ENCODE measurements at places on chromosomes 2 and 18.

DNA sequence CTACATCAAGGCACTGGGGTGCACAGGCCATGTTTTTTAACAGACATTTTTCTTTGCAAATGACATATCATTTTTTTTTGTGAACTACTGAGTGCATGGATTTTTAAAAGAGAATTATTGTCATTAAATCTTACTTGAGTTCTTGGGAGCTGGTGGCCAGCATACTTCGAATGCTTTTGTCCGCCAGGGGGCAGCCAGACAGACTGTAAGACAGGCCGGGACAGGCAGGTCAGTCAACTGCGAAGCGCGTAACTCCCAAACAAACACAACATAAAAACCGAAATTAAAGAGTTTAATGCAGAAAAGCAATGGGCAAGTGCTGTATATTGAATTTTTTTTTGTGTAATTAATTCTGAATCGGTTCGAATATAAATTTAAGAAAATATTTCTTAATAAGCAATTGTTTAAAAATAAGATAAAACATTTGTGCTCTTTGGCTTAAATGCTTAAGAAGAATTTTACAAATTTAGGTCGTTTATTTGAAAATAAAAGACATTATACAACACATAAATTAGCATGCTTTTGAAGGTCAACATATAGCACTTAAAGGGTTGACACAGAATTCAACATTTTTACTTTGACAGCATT, 142.2 kb upstream of the PXDN start:
- peak; percentile 64 for DNase-seq

DNA sequence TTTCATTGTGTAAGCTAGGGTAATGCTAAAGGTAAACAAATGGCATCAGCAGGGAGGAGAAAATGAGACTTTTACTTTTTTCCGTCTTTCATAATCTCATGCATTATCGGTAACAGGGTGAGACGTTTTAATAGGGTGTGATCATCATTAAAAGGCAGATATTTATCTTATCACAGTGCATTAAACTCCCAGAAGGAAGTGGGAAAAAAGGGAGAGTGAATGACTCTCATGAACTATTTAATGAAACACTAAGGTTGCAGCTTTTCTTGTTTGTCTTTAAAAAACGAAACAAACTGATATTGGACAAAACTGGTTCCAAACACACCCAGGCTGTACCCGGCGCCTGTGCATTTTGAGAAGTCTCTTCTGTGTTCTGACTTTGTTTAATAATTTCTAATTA, 1936.8 kb upstream of the PIK3C3 start:
- no peak for DNase-seq

GRCh38 chr18:79917853-79918614, 33.4 kb downstream of the SLC66A2 start:
- no peak for DNase-seq

DNA sequence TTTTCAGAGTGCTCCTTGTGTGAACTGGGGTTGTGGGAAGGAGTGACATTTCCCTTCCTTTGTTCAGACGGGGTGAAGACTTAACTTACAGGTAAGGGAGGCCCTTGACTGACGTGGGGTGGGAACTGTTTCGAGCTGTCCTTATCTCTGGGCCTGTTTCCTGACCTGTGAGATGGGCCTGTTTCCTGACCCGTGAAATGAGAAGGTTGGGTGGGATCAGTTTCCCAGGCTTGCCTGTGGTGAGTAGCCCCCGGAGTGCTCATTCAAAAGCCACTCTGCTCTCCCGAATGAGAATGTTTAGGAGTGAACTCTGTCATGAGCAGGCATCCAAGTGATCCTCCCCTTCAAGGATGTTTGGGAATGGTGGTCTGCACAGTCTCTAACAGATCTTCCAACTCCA, 4.1 kb upstream of the LYPD6B start:
- DNase-seq, result no peak

GRCh38 chr2:106931717-106932335, 45.9 kb upstream of the ST6GAL2 start:
- no peak for DNase-seq

DNA sequence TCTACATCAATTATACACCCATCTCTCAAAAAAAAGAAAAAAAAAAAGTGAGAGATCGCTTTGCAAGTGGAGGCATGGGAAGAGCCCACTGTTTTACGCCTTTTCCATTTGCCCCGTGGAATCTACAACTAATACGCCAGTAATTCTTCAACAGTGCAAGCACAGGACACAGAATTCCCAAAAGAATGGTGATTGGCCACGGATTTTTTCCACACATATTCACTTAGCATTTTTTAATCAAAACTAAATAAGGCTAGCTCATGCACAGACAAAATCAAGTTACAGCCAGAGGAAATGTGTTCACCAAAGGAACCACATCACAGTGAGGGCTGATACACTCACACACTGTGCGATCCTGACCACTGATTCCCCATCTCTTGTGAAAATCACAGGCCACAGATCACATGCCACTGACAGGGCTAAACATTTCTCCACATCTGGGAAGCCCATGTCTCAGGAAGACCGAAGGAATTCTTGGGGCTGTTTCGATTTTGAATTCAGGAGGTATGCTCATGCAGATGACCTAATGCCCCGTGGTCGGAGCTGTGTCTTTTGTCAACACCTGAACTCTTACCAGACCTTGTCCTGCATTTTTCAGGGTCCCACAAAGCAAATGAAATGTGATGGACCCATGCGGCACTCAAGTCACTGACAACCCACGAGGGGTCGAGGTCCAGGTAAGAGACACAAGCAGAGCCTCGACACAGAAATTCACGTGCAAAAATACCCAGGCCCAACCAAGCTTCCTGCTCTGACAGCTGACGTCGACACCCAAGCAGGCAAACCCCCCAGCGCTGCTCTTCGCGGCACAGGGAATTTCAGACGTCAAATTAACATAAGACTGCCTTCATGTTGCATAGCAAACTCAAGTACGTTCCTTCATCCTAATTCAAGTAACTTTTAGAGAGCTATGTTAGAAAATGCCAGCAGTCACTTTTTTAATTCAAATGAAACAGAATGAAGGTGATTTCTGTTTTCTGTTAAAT, 69.6 kb downstream of the ZNF516 start:
- no peak for DNase-seq

DNA sequence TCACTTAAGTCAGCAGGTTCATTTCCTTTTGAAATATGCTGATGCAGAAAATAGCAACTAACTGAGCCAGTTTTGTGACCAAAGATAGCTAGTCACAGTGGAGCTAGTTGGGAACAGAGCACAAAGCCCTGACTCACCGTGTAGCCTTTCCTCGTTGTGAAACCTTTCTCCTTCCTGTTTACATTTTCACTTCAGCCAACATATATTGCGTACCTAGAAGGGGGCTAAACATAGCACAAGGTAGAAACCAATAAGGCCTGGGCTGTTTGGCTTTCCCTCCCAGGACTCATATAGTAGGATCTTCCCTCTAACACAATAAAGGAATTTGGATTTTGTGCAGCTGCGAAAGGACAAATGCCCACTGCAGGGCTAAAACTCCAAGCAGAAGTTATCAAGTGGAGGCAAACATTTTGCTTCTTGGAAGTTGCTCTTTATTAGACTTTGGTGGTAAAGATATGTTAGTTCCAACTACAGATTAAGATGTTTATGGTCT, 24.5 kb upstream of the LPIN2 start:
- DNase-seq, result peak; percentile 81

DNA sequence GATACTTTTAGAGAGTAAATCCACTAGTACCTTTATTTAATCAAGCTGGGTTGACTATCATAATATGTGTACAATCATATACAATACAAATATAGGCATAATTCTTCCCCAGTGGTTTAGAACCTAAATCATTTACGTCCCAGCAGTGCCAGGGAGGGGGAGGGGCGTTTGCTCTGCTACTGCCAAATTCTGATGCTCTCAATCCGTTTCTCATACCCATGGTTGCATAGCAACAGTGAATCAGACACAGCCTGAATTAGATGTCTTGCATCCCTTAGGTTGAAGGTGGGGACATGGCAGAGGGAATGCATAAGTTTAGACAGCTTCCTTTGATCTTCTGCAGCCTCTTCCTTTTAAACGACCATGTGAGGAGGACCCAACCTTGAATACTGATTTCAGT, 135.4 kb downstream of the ABCA12 start:
- DNase-seq, result no peak

GRCh38 chr2:229921101-229921891, 513 bp downstream of the TRIP12 start:
- peak; percentile 80 for DNase-seq

GRCh38 chr18:54392543-54393023, 34.9 kb downstream of the C18orf54 start:
- peak; percentile 46 for DNase-seq

- no peak for DNase-seq
Measured at GRCh38 chr2:203909261-203909967, 27.1 kb upstream of the ICOS start.

DNA sequence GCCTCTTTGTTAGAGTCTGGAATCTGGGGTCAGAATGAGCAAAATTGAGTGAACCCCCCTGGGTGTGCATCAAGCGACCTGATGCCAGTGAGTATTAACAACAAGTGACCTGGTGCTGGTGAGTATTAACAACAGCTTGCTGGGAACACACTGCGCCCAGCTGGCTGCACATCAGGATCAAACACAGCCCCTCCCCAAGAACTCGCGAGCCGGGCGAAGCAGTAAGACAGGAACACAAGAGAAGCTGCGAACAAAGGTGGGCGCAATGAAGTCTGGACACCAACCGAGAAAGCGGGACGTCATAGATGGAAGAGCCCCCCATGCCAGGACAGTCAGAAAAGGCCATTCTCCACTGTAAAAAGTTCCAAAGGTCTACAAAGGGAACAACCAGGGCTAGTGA, 34.3 kb downstream of the CRACDL start:
- no peak for DNase-seq

DNA sequence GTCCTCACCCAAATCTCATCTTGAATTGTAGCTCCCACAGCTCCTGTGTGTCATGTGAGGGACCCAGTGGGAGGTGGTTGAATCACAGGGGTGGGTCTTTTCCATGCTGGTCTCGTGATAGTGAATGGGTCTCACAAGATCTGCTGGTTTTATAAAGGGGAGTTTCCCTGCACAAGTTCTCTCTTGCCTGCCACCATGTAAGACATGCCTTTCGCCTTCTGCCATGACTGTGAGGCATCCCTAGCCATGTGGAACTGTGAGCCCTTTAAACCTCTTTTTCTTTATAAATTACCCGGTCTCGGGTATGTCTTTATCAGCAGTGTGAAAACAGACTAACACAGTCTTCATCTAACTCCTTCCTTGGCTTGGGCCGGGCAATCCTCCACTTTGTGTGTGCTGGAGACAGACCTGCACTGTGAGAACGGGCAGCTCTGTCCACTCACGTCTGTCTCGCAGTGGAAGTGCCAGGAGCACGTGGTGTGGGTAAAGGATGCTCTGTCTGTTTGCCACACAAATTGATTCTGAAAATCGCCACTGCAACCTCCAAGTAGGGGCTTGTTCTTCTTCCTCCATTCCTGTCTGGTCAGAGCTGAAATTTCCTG, 47.6 kb upstream of the OTOS start:
- DNase-seq, result no peak

- DNase-seq, result no peak
Measured at GRCh38 chr2:10439185-10439879, 8.8 kb downstream of the ODC1 start.
